ENCODE measurements at places on chromosomes 7 and 10.
A peak's percentile ranks its signal among the peaks of the same experiment; 100 is the strongest.

DNA sequence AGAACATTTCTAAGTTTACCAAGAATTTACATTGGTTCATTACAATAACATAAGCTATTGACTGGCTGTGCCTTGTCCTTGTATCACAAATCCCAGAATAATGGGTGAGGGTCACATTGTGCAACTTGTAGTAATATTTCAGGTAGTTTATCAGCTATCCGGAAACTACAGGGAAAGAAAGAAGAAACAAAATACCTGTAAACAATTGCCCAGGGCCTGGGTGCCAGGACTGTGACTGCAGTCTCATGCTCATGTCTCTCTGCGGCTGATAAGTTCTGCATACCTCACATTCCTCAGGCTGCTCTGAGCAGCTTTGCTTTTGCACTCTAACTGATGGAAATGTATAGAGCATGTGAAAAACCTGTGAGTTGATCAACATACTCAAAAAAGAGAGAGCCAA, 131.8 kb upstream of the TRIM24 start:
- no peak for DNase-seq

DNA sequence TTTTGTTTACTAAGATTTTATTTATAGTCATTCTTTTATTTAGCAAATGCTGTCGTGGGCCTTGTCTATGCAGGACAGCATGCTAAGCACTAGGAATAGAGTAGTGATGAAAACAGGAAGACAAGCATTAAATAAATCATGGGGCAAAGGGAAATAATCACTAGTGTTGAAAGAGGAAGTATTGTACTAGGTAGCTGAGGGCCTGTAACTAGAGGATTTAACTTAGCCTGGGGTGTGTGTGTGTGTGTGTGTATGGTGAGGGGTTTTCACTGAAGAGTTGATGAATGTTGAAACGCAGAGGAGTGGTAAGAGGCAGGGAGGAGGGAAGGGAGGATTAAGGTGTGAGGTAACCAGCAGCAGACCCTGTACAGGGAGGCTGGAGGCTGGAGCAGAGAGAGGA, 446.4 kb downstream of the SDK1 start:
- DNase-seq = no peak

- no peak for DNase-seq
These were observed 103.0 kb downstream of the DOCK4 start for GRCh38 chr7:112103246-112103645.

GRCh38 chr10:48589266-48589665, 15.6 kb downstream of the ARHGAP22 start:
- DNase-seq = no peak

DNA sequence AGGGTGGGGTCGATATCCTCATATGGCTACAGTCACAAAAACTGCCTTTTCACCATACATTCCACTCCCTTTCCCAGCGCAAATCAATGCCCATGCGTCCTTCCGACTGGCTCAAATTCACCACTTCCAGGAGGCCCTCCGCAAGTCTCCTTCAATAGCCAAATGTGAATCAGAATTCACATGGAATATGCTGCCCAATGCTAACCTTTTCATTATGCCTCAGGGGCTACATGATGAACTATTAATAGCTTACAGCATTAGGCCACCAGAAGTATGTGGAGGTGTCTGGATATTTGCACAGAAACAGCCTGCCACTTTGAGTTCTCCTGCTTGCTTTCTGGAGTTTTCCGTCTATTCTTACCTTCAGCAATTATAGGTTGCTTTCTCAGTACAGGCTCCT, 27.7 kb downstream of the RGS10 start:
- DNase-seq = no peak

DNA sequence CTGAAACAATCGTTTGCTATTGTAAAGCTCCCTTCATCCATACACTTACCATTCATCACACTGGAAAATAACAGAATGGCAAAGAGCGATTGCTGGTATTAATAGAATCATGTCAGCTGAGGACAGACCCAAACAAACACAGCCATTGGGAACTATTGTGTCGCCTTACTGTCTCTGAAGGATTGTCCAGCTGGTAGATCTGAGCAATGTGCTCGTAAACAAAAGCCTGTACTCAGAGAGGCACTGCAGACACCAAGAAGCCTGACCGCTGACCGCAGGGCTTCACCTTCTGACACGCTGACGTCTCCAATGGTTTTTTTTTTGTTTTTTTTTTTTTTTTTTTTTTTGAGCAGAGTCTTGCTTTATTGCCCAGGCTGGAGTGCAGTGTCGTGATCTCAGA, 151.0 kb upstream of the FRMD4A start:
- DNase-seq = no peak

DNA sequence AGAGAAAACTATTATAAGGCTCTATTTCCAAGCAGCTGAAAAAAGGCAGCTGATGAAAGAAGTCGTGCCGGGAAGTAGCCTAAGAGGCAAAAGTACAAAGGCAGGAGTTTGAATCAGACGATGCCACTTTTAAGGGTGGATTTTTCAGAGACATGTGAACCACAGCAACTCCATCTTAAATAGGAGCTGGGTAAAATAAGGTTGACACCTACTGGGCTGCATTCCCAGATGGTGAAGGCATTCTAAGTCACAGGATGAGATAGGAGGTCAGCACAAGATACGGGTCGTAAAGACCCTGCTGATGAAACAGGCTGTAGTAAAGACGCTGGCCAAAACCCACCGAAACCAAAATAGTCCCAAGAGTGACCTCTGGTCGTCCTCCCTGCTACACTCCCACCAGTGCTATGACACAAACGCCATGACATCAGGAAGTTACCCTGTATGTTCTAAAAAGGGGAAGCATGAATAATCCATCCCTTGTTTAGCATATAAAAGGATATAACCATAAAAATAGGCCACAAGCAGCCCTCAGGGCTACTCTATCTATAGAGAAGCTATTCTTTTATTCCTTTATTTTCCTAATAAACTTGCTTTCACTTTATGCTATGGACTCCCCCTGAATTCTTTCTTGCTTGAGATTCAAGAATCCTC, 45.5 kb upstream of the PRSS1 start:
- DNase-seq = no peak

DNA sequence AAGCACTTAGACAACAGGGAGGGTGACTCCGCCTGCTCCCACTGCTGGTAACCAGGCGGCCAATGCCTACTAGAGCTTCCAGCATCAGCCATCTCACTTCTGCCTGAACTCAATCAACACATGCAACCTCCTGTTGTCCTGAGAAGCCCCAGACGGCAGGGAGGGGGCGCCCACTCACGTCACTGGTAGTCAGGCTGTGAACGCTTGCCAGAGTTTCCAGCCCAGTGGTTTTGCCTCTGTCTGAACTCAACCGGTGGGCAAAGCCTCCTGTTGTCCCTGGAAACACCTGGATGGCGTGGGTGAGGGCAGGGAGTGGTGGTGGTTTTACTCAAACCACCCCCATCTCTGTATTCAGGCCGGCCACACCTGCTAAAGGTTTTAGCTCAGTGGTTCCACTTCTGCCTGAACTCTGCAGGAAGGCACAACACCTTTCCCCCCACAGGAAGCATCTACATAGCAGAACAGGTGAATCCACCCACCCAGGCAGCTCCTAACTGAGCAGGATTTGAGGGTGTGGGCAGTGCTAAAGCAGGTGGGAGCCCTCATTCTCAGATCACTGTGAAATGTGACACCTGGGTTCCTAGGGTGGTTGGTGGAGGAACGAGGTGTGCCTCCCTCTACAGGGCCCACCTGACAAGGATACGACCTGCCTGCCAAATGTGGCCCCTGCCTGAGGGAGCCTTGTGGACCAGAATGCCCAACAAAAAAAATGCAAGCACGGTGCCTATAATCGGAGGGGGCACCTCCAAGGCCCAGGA, 563.0 kb upstream of the SEMA3D start:
- peak; percentile 40 for DNase-seq

- peak; percentile 97 for DNase-seq
These were observed 1.2 kb downstream of the KLLN start for GRCh38 chr10:87861953-87862678.

GRCh38 chr10:84820120-84820519, 491.7 kb downstream of the CCSER2 start:
- DNase-seq = no peak

GRCh38 chr10:60032723-60033122, 126.4 kb upstream of the CCDC6 start:
- peak; percentile 58 for DNase-seq

DNA sequence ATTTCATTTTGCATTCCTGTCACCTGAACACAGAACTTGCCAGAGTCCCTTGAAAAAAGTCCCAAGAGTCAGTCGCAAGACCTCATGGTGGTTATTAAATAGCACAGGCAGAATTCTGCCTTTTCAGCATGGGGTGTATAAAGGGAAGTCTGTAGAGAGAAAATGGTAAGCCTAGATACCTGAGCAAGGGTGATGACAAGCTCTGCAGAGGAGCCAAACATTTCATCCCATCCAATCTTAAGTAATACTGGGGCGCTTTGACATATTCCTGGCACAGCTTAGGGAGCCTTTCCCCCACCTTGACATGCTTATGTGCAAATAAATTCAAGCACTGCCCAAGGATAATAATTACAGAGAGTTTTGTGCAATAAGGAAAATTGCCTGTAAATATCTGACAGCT, 213.0 kb downstream of the INHBA start:
- no peak for DNase-seq

GRCh38 chr10:29204070-29204800, 84.6 kb upstream of the LYZL1 start:
- no peak for DNase-seq

DNA sequence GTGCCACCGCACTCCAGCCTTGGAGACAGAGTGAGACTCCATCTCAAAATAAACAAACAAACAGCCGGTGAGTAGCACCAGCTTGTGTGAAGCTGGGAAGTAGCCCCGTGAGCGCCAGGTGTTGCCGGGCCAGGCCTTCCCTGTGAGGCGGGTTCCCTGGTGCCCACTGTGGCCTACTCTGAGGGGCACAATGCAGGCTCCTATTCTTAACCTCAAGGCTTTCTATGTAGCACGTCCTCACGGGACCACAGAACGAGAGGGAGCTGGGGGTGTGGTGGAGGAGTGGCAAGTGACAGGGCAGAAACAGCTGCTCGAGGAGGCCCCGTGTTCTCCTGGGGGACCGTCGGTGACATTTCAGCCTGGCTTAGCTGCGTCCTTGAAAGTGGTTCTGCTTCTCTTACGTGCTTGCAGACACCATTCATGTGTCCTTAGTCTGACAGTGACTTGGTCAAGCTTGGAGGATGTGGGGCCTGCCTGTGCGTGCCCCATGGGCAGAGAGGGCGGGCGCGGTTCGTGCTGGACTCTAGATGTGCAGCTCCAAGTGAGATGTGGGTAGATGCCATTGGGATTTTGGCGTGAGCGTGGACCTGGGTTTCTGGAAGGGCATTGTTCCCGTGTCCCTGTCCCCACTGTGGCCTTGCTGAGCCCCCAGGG, 116.6 kb downstream of the NKX6-2 start:
- DNase-seq = no peak

DNA sequence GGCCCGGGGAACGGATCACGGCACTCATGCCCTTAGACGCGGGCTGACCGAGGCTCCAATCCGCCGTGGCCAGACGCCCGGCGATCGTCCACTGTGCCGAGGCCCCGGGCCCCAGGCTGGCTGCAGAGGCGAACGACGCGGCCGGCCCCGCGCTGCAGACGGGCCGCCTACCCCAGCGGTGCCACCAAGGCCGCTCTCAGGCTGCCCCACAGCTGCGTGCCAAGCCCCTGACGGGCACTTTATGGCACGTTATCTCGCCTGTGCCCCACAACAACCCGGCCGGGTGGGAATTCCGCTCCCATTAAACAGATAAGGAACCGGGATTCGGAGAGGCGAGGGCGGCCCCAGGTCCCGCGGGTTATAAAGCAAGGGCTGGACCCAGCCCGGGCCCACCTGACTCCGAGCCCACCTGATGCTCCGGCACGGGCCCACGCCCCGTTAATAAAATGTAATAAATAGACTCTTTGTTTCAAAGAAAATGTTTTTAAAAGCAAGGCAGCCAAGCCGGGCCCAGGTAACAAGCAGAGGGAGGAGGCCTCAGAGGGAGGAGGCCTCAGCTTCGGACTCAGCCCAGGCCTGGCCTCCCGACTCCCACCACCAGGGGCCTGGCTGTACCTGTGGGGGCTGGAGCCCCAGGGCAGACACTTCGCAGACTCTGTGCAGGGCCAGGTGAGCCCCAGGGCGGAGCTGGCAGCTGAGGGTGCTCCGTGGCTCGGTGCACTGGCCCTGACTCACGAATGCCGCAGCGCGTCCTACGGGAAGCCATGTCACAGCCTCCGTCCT, 79.7 kb downstream of the FOXL3 start:
- peak; percentile 63 for DNase-seq

DNA sequence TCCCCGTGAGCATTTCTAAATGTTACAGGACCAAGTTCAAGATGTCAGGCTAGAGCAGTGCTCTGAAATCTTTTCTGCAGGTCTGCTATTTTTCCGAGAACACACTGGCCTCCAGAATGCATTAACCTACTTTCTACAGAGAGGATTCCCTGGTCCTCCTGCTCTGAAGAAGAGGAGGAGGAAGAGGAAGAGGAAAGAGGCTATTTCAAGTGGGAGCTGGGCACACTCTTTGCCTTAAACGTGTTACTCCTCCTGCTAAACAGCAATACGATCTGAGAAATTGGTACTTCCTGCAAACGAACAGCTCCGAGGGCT, 157.4 kb downstream of the FRMD4A start:
- DNase-seq = no peak

All from pancreas (tissue), 10 donors.